ENCODE measurements at places on chromosomes 3 and 15.

DNA sequence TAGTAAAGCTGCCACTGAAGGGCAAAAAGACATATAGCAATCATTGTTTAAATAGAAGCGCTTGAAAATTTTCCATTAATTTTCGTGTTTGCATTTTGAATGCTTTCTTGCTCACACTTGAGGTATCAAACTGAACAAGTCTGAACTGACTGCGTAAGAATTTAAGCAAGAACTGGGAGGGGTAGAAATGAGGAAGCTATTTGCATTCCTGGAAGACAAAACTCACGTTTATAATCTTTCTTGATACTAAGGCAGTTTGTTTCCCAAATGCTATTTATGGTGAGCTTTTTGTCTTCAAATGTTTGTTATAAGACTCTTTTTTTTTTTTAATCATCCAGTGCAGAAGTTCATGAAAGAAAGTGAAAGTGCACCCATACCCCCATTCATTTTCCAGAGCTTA lies 499.8 kb upstream of the TPRG1 start:
- DNase-seq: no peak

- DNase-seq: no peak
Observed at GRCh38 chr3:123122525-123123315, 55.9 kb downstream of the PDIA5 start.

GRCh38 chr3:197496746-197497125 lies 59.0 kb downstream of the BDH1 start:
- DNase-seq: no peak

DNA sequence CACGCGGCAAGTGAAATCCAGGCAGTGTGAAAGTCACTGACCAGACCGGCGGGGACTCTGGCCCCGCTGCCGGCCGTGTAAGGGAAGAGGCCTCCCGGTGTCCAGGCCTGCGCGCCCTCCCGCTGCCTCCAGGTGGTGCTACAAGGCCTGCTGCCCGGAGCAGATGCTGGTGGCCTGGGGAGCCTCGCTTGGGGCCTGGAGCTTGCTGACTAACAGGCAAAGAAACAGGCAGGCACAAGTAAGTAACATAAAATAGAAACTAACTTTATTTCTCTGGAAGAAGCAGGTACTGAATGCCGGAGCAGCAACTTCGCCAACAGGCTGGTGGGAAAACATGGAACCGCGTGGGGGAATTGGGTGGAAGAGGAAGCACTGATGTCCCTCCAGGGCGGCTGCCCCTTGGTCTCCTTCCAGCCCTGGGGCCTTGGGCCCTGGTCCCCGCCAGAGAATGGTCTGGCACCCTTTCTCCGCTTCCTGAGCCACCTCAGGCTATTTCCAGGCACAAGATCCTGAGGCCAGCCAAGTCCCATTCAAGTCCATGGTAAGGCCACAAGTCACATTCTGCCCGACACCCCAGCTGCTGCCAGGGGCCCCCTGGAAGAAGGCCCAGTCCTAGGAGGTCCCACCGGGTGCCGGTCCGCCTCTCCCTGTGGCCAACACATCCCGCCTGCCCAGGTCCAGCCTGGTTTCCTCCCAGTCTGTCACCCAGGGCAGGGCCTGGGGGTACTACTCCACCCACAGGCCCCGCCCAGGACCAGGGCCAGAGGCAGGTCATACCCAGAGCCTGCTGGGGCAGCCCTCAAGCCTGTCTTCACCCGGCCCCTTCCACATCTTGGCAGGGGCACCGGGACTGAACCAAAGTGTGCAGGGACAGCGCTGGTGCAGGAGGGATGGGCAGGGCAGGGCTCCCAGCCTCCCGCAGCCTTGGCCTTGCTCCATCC lies 45.0 kb downstream of the TNK2 start:
- DNase-seq: peak; percentile 56

DNA sequence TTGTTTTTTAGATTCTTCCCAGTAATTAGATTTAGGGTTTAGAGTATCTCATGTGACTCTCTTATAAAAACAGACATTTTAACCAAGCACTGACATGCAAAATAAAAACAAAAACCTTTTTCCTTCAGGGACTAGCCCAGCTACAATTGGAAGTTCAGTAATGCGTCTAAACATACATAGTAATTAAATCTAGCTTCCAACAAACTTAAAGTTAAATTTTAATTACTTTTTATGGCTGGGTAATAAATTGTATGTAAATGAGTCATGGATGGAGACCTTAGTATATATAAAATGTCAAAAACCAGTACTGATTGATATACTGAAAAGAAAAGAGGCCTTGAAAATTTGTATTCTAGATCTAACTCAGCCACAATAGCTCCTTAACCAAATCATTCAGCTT lies 43.6 kb upstream of the AP4E1 start:
- DNase-seq: no peak

- DNase-seq: no peak
Observed at GRCh38 chr3:133747907-133748639, 1.9 kb downstream of the TF start.

DNA sequence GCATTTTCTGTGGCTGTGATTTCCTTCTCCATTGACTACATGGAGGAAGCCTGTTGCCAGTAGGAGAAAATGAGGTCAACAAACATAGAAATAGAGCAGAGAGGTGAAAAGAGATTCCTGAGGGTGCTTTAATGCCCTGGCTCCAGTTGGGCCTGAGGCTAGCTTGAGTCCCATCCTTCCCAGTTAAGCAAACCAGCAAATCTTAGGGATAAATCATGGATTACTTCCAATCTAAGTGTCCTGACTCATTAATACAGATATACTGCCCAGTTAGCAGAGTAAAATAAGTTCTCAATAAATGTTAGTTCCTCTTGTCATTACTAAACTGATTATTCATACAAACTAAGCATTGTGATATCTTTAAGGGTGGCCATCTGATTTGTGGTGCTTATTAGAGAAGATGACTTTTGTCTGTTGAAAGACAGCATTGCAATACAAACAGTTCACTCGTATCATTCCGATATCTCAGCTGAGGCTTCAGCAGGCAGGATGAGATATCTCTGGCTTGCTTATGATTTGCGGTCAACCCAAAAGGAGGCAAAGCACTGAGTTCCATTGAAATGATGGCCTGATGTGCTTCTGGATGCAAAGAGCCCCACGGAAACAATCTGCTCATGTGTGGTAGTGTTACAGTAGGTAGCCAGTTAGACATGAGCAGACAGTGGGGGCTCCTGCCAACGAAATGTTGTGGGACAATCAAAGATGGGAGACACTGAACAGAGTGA lies 6.6 kb upstream of the STARD5 start:
- no peak for DNase-seq

DNA sequence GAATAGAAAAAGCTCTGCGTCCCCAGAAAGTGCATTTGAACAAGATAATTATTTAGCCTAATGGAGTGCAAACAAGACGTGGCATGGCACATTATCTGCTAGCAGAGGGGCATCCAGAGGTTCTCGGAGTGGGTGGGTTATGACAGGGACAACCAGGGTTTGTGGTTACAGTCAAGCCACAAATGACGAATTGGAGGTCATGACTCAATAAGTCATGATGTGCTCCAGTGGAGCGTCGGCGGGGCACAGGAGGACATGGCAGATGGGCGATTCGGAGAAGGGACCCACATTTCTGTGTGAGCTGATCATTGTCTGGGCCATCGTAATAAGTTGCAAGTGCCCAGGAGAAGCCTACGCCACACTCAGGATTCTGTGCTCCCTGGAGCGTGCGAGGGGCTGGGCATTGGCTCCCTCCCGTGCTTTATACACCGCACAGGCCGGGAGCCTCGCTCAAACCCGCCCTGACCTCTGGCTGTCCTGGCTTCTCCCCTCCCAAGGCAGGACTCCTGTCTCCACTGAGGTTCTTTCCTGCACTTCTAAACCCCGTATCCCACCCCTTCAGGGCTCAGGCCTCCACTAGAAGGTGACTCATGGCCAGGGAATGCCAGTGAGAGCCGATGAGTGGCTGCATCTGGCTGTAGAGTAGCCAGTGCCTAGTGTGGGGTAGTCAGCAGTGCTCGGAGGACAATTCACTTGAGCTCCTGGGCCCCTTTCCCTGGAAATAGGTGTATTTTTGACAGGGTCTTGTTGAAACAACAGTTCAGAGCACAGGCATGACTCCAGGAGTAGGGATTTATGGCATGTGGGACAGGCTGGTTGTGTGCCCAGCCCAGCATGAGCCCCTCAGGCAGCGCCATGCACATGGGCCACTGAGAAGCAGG lies 67.4 kb downstream of the GRIP2 start:
- DNase-seq: no peak

DNA sequence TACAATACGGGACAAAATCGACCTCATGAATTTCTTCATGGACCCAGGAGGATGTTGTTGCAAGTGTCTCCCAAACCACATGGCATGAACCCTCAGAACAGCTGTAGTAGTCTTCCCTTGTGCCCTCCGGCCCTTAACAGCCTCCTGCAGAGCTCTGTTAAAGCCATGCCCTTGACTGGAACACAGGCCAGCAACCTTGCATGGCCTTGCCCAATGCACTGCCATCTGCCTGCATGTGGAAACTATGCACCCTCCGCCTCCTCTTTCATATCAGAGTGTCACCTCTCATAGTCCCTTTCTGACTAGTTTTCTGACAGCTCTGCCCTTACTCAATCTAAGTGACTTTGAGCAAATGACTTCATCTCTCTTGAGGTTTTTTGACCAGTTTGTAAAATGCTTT lies 39.4 kb upstream of the TRIM71 start:
- DNase-seq: no peak

- DNase-seq: no peak
Observed at GRCh38 chr15:91928675-91929074, 75.2 kb downstream of the SLCO3A1 start.

GRCh38 chr3:55662683-55663082 lies 175.6 kb upstream of the WNT5A start:
- DNase-seq: peak; percentile 12

DNA sequence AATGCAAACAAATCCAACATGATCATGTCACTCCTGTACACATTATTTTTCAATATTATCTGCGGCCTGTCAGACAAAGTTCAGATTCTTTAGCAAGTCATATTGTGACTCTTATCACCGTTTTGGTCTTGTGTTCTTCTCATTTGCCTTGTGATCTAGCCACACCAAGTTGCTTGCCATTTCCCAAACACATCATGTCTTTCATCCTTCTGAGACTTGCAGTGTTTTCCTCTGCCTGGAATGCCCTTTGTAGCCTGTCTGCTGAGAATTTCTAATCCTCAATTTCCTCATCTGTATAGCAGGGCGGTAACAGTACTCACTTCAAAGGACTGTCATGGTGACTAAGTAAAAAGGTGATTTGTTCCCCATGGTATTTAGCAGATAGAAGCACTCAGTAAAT lies 135.0 kb downstream of the GREM1 start:
- DNase-seq: no peak

- no peak for DNase-seq
Observed at GRCh38 chr15:52028431-52029093, 9.5 kb downstream of the MAPK6 start.
